CD4-positive, alpha-beta T cell treated with Interleukin-1 beta for 1 hour (primary cell): ENCODE measurements at places on chromosomes 4 and X.

DNA sequence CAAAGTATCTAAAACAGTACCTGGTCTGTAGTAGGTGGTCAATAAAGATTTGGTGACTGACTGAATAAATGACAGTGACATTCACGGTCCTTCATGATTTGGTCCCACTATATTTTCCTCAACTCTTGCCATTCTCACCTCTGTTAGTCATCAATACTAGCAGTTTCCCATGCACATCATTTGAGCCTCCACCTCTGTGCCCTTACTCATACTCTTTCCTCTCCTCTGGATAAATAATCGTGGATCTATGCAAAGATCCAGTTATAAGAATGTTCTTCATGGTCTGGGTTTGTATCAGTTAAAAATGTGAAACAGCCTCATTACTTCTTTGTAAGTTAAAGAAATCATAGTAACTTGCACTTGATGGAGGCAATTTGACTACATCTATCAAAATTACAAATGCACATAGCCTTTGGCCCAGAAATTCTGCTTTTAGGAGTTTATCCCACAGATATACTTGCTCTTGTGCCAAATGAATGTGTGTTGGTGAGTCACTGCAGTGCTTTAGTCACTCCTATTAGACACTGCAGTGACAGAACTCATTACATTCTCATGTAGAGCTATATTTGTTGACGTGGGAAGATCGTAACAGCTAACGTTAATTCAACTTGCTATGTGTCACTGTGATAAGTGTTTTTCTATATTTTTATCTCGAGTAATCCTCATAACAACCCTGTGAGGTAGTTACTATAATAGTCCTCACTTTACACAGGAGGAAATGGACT is 121.9 kb upstream of the SMIM10 start:
- no peak for DNase-seq

- DNase-seq, result no peak
These were observed 838.2 kb downstream of the RAPGEF2 start for GRCh38 chr4:159941076-159941475.

DNA sequence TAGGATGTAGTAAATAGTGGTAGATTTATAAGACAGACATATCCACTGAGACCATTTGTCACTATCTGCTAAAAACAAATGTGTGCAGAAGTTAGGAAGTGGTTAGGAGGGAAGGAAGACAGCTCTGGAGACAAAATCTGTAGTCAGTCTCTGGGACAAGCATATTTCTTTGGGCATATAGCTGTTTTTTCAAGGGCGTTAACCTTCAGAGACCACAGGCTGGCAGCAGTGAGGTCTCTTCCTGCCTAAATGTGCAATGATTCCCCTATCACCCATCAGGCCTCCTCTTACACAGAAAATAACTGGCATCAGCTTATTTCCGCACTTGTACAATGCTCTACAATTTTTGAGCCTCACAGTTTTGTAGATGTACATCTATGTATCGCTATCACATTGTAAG is 6.5 kb downstream of the TMEM150C start:
- no peak for DNase-seq

- no peak for DNase-seq
These were observed 36.6 kb downstream of the TMEM156 start for GRCh38 chr4:38995660-38996005.
